ENCODE measurements at places on chromosomes 13 and 19.

GRCh38 chr19:14333101-14333871 lies 48.0 kb upstream of the ADGRE5 start:
- no peak for DNase-seq

DNA sequence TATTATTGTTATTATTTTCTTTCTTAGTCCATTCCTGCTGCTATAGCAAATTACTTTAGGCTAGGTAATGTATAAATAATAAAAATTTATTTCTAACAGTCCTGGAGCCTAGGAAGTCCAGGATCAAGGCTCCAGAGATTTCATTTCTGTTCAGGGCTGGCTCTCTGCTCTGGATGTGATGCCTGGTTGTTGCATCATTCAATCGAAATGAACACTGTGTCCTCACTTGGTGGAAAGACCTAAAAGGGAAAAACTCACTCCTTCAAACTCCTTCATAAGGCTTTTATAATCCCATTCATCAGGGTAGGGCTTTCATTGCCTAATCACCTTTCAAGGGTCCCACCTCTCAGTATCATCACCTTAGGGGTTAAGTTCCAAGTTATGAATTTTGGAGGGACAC lies 395.0 kb downstream of the EFNB2 start:
- no peak for DNase-seq

DNA sequence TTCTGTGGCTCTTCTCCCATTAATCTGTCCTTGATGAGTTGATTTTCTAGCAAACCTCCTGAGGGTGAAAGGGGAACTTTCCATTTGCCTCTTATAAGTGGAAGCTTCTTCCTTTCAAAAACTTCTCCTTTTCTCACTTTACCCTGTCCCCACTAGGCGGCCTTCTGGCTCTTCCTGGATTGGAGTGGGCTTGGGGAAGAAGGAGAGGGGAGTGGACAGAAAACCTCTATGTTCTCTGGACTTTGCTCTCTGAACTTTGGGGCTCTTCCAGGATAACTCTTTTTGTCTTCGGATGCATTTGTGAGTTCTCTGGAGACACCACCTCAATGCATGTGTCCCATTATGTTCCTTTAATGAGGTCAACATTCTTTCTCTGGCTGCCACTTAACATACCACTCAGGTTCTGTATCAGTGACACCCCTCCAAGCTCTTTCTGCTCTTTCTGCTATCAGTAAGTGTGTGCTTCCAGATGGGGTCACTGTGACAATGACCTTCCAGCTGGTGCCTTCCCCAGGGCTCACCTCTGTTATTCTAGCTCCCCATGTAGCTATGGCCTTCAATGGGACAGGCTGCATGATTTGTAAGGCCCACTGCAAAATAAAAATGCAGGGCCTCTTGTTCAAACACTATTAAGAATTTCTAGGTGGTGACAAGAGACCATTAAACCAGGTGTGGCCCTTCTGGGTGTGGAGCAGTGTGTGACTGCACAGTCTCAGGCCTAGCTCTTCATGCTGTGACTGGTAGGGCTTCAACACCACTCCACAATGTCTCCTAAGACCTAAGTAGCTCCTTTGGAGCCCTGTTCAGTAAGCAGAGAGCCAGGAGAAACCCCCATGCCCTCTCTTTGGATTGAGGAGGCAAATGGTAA lies 389.2 kb downstream of the EFNB2 start:
- DNase-seq, result no peak

GRCh38 chr19:4566402-4567051 lies 7.0 kb upstream of the SEMA6B start:
- no peak for DNase-seq
